ENCODE measurements at places on chromosomes 3 and 15. TPM values are rescaled to one million over a fixed set of nuclear protein-coding genes. Genes with fewer than 3 reads are reported as not detected.
A peak's percentile ranks its signal among the peaks of the same experiment; 100 is the strongest.

Gene ANP32A
- 262 TPM for polyA plus RNA-seq

Gene RPP14
- 19.0 TPM for polyA plus RNA-seq

Gene GOLGA8G
- polyA plus RNA-seq = 0.04 TPM

Gene RPL32
- 5,104 TPM for polyA plus RNA-seq

Gene CELSR3
- 1.3 TPM for polyA plus RNA-seq

Gene APBA2
- 30.7 TPM for polyA plus RNA-seq

Gene STRIT1
- not detected for polyA plus RNA-seq

Gene ZNF385D
- 1.7 TPM for polyA plus RNA-seq

Gene KLHL40
- polyA plus RNA-seq = not detected

Gene SAMD7
- polyA plus RNA-seq = not detected

Gene KIF15
- polyA plus RNA-seq = 27.9 TPM

Gene FYCO1
- 9.6 TPM for polyA plus RNA-seq

Gene SERPINI2
- not detected for polyA plus RNA-seq

Gene FGD5
- polyA plus RNA-seq = not detected

GRCh38 chr3:190286014-190286413 lies 36.2 kb downstream of the CLDN1 start:
- no peak for DNase-seq

- DNase-seq = no peak
Measured at GRCh38 chr3:116899253-116899652, 189.7 kb downstream of the TUSC7 start.

GRCh38 chr3:51967384-51968169 lies at the start of gene PCBP4:
Gene PCBP4 (minus strand): TSS chr3:51967454. CDS start chr3:51961240, 6,214 bp downstream.
- peak; percentile 60 for DNase-seq

DNA sequence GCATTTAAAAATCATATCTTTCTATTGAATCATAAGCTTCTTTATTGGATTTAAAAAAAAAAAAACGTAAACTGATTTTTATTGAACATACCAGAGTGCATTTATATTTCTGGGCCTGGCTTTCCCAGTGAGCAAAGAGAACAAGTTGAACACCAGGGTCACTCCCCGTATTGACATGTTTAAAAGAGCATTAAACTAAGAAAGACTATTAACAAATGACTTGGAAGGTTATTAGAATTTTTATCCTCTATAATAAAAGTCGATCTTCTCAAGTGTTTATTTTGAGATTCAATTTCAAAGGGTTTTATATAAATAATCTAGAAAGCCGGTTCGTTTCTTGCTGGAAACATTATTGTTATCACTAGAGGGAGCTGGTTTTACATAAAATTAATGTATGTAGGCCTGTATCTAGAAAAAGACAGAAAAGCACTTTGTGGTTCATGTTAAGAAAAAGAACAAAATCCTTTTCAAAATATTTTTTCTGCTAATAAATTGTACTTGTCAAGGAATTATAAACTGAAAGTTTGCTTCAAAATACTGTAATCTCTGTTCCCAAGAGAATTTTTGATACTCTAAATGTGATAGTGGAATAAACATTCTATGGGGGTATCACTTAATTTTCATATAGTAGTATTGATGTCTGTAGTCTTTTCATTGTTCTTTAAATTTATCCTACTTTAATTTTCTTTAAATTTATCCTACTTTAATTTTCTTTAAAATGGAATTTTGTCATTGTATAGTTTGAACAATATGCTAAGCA lies 321.8 kb upstream of the MME start:
- DNase-seq = no peak

DNA sequence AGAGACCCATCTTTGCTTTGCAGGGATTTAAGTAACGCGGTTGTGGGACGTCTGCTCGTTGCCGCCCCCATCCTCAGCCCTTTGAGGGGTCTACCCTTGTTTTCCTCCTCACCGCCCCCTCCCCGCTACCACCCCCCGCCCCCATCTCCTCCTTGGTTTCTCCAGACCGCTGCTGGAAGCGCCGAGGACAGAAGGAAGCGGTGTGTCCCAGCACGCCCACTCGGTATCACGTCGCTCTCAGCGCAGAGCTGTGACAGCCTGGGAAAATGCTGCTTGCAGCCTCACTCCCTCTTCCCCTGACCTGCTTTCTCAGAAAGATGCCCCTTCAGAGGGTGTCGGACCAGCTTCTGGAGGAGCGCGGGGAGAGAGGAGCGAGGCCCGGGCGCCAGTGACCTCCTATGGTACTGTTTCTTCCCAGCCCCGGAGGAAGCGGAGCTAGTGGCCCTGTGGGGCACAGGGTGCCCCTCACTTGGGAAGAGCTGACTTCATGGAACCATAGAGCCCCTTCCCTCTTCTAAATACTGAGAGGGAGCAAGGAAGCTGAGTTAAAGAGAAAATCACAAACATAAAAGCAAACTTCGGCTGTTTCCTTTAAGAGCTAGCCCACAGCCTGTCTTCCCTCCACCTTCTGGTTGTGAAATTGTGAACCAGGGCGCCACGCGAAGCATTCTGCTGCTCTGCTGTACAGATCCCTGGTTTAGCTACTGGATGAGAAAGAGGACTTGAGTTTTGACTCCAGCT lies 698 bp downstream of the IL1RAP start:
- DNase-seq = no peak

GRCh38 chr15:67831363-67831762 lies 6.1 kb downstream of the SKOR1 start:
- no peak for DNase-seq

DNA sequence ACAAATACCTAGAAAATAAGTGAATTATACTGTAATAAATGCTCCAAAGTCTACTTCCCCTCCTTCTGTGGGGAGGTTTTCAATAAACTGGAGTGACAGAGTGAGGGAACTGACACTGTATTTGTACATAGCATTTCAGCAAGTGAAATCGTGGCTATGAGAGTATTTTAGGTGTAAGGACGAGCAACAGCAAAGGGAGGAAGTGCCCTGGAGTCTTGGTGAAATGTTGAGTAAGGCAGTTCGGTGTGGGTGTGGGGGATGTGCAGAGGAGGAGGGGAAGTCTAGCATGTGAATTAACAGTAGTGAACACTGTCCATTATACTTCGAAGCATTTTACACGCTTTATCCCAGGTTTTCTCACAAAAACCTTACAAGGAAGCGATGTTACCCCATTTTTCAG lies 18.1 kb upstream of the P2RY13 start:
- no peak for DNase-seq

- no peak for DNase-seq
Measured at GRCh38 chr3:19688767-19689166, 245.2 kb downstream of the EFHB start.

- no peak for DNase-seq
Measured at GRCh38 chr15:90907051-90907660, 4.1 kb downstream of the MAN2A2 start.

GRCh38 chr3:42057561-42058211 lies 33.5 kb upstream of the TRAK1 start:
- no peak for DNase-seq

DNA sequence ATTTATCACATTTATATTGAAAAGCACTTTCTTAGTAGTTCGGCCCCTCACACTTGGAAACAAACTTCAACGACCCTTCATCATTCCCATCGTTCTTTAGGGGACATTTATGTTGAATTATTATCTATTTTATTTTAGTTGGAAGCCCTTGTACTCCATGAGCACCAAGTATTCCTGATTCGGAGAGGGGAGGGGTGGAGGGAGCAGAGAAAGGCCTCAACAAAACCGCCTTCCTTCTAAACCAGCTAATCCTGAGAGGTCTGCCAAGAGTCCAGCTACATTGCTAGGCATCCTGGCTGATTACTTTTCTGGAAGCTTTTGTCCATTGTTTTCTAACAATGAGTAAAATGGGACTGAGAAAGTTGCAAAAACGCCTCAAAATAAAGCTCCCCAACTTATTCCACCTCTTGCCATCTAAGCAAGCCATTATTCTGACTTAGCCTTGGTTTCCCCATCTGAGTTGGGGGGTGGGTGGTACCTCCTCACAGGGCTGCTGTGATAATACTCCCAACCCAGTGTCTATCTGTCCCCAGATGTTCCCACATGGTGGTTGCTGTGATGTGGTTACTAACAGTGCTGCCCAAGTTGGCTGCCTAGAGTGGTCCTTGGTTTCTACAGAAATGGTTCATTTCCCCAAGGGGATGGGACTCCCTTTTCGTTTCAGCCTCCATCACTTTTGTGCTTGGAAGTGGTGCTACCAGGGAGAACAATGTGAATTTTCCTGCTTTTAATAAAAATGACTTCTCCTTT lies 1.2 kb upstream of the TMEM158 start:
- DNase-seq = peak; percentile 36
